ENCODE measurements at places on chromosomes 11 and 22.

DNA sequence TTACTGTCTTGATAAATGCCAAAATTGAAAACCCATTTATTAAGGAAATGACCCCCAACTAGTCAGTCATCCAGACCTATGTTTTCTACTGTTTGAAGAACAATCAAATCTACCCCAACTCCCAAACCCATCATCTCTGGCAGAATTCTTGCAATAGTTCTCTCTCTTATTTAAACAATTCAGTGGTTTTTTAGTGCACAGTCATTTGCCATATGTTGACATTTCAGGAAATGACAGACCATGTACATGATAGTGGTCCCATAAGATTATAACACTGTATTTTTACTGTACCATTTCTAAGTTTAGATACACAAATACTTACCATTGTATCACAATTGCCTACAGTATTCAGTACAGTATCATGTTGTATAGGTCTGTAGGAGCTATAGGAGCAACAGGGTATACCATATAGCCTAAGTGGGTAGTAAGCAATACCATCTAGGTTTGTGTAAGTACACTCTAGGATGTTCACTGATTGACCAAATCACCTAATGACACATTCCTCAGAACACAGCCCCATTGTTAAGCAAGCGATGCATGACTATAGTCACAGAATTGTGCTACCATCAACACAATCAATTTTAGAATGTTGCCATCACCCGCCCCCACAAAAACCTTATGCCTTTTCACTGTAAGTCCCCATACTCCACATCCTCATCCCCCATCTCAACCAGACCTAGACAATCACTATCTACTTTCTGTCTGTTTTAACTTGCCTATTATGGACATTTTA is 41.8 kb downstream of the MMP20 start:
- DNase-seq, result no peak

- no peak for DNase-seq
Observed at GRCh38 chr22:19664951-19665783, 49.1 kb upstream of the SEPTIN5 start.

DNA sequence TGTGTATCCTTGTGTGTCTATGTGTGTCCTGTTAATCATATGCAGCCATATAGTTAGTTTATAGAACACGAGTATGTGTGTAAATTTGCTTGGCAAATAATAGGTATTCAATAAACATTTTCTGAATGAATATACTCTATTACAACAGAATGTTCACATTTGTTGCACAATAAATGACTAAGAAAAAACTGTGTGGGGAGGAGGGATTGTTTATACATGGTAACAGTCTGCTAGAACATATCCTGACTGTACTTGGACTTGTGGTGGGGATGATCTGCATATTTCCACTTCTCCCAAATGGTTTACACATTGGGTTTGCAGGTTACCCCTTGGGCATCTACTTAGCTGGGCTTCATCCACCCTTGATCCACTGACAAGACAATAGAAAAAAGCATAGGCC is 194.6 kb downstream of the INSC start:
- no peak for DNase-seq

DNA sequence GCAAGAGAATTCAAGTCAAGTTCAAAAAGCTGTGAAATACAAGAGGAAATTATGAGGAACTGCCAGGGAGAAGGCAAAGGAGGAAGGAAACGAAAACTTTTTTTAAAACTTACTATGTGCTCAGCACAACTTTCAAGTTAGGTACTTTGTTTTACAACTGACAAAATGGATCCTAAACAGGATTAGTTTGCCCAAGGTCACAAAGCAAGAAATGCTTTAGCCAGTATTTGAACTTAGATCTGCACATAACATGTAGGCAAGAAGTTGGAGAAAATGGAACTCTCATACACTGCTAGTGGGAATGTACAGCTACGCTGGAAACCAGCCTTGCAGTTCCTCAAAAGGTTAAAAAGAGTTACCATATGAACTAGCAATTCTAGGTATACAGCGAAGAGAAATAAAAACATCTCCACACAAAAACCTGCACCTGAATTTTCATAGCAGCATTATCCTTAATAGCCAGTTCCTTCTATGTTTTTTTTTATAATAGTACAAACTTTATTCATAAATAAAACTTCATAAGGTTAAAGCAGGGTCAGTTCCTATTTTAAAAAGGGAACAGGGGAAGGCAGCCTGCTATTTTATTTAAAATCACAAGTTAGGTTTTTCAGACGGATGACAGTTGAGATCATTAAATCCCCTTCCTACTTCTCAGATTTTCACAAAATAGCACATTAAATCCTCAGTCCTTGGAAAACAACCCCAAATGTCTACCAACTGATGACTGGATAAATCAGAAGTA is 19.2 kb downstream of the DDX6 start:
- DNase-seq, result no peak

DNA sequence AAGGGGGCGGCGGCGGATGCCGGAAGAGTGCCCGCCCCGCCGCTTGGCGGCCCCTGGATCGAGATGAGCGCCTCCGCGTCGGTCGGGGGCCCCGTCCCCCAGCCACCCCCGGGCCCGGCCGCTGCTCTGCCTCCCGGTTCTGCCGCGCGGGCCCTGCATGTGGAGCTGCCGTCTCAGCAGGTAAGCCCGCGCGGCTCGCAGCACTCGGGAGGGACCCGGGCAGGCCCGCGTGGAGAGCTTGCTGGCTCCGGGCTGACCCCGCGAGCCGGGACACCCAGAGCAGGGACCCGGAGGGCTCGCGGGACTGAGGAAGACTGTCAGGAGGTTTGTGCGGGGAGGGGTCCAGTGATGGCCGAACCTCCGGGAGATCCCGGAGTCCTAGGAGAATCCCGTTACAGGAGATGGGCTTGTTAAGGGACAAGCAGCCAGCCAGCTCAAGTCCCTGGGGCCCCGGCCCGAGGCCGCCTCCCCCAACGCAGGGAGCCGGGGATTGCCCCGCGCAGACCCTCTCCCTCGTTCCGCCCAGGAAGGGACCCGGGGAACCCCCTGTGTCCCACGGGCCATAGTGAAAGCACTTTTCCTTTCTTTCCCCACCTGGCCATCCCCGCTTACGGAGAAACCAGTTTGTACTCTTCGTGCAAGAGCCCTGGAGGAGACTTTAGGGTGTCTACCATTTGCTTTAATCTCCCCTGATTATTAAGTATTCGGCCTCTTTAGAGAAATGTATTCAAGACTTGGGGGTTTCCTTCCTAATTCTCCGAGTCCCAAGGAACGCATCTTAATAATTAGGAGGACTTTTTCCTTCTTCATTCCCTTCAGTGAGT is 547 bp downstream of the UVRAG start:
- no peak for DNase-seq

- DNase-seq, result no peak
Observed at GRCh38 chr11:106021181-106021966, 666 bp downstream of the MSANTD4 start.

- DNase-seq, result no peak
Observed at GRCh38 chr11:4695442-4695841, 2.2 kb downstream of the OR51E2 start.

GRCh38 chr11:109302591-109303334 is 119.2 kb upstream of the C11orf87 start:
- no peak for DNase-seq

GRCh38 chr11:93741882-93742226 is 382 bp downstream of the C11orf54 start:
- DNase-seq, result peak; percentile 89

DNA sequence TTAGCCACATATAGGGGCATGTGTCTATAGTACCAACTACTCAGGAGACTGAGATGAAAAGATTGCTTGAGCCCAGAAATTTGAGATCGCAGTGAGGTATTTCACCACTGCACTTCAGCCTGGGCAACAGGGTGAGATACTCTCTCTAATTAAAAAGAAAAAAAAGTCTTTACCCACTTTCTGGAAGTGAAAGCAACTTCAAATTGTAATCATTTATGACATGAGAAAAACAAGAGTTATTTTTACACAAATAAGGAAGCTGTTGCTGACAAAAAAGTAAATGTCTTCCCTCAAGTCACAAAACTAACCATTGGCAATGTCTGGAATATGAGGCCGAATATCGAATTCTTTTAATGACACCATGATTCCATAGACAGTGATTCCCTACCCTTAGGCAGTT is 71.4 kb downstream of the GLYATL1 start:
- no peak for DNase-seq

DNA sequence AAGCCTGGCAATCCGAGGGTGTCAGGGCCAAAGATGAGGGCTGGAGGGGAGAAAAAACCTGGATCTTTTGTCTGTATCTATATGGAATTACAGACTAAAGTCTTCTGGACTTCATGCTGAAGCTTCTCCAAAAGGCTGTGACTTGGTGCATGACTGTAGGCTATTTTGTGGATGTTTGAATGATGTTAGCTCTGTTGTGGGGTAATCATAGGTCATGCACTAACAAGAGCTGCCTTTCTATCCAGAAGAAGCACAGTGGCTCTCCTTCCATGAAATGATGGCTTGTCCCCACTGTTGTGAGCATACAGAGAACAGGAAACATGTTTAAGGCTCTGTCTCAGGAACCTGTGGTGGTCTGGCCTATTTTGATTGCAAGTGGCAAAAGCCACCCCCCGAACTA is 263.3 kb upstream of the PLET1 start:
- no peak for DNase-seq

GRCh38 chr11:96254854-96255253 is 88.1 kb downstream of the MAML2 start:
- DNase-seq, result no peak

DNA sequence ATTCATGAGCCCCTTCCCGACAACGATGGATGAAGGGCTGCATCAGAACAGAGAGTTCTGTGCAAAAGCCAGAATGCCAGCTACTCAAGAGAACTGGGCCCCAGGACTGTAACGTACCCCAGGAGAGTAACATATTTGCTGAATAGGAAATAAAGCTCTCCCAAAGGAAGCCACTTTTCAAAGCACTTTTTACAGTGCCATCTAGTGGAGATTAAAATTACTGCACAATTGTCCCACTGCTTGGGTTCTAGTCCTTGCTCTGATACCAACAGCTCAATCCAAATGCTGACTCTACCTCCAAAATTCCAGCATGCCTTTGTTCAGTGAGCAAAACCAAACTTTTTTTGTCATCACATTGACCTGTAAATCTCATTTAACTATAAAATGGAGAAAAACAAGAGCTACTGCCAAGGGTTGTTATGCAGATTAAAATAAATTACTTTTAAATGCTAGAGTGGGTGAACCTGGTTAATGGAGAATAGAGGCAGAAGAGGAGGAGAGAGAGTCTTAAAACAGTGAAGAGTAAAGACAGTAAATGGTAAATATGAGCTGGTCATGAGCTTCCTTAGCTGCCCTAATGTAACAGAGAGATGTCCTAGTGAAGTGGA is 87.6 kb upstream of the FSHB start:
- DNase-seq, result peak; percentile 13

- DNase-seq, result no peak
Observed at GRCh38 chr22:17087498-17088131, 2.8 kb downstream of the IL17RA start.

- no peak for DNase-seq
Observed at GRCh38 chr11:2687223-2687530, 12.6 kb downstream of the KCNQ1OT1 start.

All from small intestine (tissue), 16 donors.